ENCODE measurements at places on chromosomes 1 and 21.

DNA sequence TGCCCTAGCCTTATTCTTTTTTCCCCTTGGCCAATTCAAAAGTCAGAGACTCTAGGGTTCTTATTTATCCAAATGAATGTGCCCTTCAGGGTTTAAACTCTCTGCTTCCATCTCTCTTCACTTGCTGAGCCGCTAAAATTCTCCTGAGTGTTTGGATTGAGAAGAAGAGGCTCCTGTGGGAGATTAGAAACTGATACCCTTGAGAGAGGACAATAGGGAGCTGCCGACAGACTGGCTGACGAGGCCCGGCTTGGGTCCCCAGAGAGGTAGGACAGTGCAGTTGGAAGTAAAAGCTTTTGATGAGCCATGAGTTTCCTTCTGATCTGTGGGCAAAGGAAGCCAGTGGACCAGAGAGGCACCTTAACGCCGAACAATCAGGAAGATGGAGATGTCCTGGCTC lies 41.3 kb upstream of the UBE2U start:
- no peak for DNase-seq

DNA sequence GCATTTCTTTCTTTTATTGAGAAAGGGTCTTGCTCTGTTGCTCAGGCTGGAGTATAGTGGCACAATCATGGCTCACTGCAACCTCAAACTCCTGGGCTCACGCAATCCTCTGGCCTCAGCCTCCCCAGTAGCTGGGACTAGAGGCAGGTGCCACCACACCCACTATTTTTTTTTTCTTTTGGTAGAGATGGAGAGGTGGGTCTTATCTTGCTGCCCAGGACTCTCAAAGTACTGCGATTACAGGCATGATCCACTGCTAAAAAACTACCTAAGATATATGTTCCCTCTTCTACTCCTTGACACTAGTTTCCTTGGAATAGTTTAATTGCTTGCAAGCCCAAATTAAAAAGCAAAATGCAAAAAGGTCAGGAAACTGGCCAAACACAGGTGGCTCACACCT lies 56.9 kb upstream of the GUCA2A start:
- no peak for DNase-seq

DNA sequence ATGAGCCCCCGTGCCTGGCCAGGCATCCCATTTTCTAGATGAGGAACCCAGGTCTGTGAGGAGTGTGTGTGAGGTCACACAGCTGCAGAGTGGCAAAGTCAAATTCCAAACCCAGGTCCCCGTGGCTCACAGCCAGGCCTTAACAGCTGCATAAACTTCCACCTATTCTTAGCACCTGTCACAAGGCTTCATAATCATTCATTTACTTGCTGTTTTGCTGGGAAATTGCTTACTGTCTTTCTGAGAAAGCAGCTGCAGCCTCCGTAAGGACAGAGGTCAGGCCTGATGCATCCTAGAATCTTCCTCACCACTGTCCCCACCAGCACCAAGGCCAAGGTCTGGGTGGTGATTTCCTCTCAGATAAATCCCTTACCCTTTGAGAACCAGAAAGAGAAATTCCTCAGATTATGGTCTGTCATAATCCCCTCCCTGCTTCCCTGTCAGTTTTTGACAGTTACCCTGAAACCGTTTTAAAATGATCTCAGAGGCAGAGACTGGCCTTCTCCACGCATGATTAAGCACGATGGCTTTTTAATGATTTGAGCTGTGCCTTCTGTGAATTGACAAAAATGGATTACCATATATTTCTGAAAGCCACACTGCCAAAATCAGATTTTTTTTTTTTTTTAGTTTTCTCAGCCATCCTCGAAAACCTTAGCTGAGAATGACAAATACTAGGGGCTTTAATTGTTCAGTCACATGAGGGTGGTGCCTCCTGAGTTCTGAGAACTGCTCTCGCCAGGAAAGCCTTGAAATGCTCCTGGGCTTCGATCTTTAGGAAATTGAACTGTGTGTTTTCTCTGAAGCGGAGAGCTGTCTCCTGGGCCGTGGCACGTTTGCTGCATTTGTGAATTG lies 70.0 kb upstream of the SELENON start:
- DNase-seq: no peak

DNA sequence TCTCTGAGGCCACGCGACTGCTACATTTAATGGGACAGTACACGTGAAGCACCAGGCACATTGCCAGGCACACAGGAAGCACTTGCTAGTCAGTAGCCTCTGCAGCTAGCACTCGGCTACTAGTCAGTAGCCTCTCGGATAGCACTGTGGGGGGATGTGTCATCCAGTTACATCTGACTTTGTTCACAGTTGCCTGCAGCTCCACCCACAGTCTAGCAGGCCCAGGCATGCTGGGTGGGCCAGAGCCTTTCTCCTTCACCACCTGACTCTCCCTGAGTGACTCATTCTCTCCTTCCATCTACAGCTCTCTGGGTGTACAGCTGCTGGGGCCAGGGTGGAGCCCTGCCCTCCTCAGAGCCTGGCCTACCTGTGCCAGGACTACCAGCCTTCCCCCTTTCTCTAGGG lies 51.5 kb downstream of the PTPRF start:
- no peak for DNase-seq

DNA sequence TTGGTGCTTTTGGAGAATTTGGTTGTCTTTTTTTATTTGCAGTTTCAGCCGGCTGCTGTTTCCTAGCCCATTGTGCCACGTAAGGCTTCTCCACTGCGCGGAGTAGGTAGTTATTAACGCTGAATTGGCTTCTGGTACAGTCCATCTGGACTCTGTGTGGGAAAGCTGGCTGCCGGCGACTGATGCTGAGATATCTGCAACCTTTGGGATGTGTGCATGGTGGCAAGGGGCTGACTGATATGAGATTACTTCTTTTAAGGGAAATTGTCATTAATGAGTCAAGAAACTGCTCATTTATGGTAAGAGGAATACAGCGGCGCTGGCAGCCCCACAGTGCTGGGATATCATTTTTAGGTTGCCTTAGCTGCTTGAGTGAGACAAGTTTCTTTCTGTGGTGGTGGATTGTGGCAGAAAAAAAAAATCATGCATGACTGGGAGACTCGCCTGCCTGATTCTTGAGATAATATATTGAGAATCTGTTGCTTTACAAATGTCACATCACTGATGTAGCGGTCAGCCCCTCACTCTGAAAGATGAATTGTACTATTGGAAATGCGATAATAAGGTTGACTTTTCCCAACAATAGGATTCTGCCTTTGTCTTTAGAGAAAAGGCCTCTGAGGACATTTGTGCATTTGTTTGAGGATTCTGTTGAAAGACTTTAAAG lies 2.5 kb upstream of the ELAVL4 start:
- DNase-seq: no peak

DNA sequence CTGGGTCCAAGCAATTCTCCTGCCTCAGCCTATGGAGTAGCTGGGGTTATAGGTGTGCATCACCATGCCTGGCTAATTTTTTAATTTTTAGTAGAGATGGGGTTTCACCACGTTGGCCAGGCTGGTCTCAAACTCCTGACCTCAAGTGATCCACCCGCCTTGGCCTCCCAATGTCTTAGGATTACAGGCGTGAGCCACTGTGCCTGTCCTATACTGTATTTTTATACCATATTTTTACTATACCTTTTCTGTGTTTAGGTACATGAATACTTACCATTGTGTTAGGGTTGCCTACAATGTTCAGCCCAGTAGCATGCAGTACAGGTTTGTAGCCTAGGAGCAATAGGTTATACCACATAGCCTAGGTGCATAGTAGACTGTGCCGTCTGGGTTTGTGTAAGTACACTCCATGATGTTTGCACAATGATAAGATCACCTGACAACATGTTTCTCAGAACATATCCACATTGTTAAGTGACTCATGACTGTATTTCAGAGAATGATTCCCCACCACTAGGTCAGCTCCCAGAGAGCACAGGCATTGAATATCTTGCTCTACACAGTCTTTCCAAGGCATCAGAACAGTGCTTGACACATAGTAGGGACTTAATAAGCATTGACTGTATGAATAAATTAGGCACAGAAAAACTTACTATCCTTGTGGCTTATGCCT lies 6.0 kb upstream of the CITED4 start:
- DNase-seq: no peak

- no peak for DNase-seq
These were observed 119.8 kb downstream of the RNF220 start for GRCh38 chr1:44524655-44525500.

GRCh38 chr1:107524301-107524700 lies 383.5 kb downstream of the NTNG1 start:
- DNase-seq: no peak

DNA sequence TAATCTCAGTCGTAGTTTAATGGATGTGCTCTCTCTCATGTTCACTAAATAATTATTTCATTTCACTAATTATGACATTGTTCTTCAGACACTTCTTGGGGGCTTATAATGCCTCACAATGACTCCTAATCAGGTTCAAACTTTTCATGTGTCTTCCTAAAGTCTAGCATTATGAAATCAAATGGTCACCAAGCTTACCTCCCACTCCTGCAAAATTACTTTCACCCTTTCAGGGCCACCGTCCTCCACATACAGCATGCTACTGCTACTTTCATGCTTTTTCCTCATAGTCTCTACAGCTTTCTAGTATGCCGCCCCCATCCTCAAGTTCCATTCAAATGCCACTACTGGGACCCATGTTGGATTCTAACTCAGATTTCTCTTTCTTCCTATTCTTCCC lies 59.8 kb upstream of the C1orf53 start:
- DNase-seq: no peak

DNA sequence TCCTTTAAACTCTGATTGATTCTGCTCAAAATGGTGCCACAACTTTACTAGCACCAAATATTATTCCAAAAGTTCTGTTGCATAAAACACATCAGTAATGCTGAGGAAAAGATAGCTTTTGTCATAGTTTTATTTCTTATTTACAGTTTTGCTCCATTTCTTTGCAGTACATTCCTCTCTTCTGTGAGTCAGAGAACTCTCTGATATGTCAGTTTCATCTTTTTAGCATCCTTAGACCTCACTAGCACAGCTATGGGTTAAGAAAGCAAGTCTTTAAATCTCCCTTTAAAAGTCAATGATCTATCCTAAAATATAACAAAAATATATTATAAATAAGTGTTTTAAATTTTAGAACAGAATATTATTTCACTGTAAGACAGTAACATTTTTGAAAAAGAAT lies 356.6 kb upstream of the SNX7 start:
- no peak for DNase-seq

DNA sequence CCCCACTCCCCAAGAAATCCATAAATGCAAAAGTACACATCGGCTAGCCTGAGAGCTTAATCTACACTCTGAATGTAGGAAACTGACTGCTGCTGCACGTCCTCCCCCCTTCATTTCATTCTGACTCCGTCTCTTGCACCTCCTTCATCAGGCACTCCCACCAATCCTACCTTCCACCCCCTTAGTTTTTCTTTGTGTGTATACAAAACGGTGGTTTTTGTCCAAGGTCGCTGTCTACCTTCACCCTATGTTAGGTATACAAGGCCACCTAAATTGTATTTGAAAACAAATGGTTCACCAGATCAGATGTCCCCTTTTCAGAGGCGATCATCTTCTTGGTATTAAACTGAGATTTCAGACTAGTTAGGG lies 1.9 kb downstream of the WDR26 start:
- DNase-seq: no peak

Measured in stimulated activated CD4-positive, alpha-beta T cell treated with anti-CD3 and anti-CD28 coated beads, Interleukin-2, amount 100 ng/mL, for 24 hours (primary cell).